ENCODE measurements at places on chromosomes 3 and 15. TPM values are rescaled to one million over a fixed set of nuclear protein-coding genes. Genes with fewer than 3 reads are reported as not detected.
A peak's percentile ranks its signal among the peaks of the same experiment; 100 is the strongest.

- DNase-seq, result no peak
Observed at GRCh38 chr3:97713634-97714033, 50.9 kb upstream of the ARL6 start.

Gene AGTR1
- total RNA-seq, result 23.7 TPM

DNA sequence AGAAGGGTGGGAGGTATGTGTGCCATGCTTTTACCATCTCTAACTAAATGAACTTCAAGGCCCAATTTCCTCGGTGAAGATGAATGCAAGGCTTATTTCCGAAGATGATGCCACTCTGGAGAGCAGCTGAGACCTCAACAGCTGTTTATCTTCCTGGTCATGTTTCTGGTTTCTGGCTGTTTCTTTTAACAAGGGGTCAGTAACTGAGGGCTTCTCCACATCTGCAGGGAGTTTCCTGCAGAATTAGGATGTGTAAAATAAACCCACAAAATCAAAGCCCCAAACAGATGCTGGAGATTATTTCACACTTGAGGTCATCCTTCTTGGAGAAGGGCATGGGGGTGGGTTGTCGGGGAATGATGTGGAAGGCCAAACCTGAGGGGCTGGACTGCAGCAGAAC lies 220.3 kb downstream of the THSD4 start:
- peak; percentile 74 for DNase-seq

DNA sequence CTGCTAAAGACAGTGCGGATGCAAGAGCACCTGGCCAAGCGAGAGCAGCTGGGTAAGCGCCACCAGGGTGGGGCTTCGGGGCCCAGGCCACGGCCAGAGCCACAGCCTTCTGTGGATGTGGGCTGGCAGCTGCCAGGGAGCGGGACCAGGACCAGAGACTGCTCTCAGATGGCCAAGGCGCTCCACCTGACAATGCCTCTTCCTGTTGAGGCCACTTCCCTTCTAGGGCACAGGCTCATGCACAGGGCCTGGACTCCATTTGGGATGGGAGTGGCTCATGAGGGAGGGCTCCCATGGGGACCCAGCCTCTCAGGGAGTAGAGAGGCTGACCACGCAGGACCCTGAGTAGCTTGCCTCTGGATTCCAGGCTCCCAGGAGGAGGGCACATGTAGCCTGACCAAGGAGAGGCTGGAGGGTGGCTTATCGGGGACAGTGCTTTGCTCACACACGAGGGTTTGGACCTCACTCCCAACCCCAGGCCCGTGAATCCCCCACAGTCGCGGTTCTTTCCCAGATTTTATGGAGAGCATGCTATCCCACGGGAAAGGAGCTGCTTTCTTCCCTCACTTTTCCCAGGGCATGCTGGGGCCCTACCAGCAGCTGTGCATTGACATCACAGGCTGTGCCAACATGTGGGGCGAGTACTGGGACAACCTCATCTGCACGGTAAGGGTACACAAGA lies 25.1 kb downstream of the ACAA1 start:
- DNase-seq, result no peak

DNA sequence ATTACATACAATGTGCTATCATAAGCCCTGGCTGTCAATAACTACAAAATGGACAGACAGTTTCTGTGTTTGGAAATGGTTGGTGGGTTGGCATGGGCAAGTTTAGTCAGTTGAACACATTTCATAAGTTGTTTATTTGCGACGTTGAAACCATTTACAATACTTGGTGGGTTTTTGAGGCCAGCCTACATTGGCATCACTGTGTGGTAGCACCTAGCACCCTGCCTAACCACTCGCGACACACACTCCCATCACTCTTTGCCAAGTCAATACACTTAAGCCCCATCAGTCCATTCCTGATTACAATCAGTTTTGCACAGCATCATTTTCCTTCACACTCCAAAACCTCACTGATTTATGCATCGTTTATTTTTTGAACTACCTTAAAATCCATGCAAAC lies 13.8 kb downstream of the PROK2 start:
- DNase-seq, result no peak

GRCh38 chr15:53586799-53587198 lies 172.7 kb downstream of the WDR72 start:
- DNase-seq, result peak; percentile 7

DNA sequence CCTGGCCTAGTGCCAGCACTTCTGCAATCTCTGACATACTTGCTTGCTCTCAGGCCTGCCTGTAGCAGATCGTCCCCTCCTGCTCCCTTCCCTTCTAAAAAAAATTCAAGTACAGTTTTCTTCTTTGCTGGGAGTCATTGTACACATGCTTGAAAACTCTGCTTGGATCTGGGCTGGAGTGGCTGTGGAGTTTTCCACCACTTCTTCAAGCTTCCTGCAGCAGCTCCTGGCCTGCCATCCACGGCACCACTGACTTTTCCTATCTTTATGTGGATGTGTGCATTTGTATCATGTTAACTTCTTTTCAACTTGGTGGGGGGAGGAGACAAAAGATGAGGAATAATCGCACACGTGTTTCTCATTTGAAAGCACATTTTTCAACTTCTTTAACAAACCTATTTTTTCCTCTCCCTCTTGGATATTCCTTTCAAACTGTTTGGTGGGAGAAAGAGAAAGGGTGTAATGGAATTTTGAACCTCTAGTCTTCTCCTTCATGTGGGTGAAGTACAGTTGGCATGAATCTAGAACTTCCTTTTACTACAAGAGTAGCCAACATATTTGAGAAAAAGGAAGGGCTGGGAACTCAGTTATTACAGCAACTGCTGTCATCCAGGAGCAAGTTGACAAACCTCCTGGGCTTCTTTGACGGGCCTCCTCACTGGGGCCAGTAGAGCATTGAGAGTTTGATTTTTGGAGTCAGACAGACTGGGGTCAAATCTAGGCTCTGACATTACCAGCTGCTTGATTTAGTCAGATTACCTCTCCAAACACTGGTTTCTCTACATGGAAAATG lies 61.2 kb upstream of the LRTM1 start:
- DNase-seq, result peak; percentile 94

DNA sequence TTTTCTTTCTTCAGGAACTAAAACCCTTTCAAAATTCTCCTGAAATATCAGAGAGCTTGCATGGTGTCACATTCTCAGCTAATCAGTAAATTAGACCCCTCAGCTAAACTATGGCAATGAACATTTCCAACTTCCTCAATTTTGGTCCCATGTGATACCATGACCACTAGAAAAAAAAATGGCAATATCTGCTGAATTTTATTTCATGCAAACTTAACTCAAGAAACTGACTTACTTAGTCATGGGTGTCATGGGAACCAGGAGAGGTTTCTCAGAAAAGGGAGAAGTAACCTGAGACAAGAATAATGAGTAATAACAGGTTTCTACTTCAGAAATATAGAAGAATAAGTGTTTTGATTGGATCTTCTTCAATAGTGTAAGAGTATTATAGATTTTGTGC lies 784.6 kb upstream of the ALCAM start:
- DNase-seq, result no peak

Gene EPHB1
- 3.5 TPM for total RNA-seq

All from muscle of leg (tissue), 16 donors.